Brain pericyte (primary cell): ENCODE measurements at places on chromosomes 6 and 20.

DNA sequence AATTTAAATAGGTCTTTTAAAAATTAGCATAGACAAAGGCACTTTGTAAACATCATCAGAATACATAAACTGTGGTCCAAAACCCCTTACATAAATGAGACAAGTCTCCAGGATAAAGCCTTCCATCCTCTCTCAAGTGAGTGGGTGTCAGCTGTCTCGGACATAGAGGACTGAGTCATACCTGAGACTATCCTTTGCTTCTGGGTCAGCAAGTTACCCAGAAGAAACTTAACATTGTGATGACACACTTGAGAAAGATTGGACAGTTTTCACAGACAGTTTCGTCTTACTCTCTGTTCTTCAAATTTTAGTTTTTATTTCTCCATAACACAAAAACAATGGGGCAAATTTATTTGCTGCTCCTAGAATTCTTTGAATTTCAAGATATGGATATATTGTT, 838.0 kb downstream of the DHX35 start:
- DNase-seq, result no peak

- no peak for DNase-seq
Measured at GRCh38 chr6:33984466-33985312, 161.2 kb downstream of the GRM4 start.

DNA sequence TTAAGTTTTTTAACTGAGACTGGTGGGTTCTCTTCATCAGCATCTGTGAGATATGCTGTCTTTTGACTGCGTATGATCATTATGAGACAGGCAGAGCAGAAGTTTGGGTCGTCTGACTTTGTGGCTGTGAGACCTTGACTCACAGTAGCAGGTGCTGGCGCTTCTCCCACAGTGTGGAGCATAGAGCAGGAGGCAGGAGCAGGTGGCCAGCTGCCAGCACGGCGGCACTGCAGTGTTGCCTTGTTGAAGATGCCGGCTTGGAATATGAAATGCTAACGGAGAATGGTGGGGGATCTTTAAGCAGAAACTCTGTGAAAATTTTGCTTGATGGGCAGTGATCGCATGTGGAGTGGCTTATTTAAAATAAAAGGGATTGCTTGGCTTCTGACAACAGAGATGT, 105.0 kb downstream of the TIAM2 start:
- no peak for DNase-seq

DNA sequence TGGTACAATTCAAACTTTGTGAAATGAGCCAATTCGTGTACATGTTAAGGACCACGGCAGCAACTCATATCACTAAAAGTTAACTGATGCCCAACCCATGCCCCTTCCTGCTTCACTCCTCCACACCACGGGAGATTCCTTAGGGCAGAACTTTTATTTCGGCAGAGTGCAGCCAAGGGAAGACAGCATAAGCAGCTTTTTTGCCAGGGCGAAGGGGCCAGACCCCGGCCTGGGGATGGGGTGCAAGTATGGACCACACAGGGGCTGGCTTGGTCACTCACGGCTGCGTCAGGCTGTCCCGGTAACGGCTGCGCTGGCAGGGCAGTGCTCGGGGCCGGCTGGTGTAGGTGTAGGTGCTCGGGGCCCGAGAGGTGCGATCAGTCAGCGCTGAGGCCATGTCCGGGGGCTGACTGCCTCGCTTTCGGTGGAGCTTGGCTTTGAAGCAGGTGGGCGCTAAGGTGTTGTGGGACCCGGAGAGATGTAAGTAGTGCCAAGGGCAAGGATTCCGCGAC, 792 bp downstream of the RSPH3 start:
- no peak for DNase-seq

DNA sequence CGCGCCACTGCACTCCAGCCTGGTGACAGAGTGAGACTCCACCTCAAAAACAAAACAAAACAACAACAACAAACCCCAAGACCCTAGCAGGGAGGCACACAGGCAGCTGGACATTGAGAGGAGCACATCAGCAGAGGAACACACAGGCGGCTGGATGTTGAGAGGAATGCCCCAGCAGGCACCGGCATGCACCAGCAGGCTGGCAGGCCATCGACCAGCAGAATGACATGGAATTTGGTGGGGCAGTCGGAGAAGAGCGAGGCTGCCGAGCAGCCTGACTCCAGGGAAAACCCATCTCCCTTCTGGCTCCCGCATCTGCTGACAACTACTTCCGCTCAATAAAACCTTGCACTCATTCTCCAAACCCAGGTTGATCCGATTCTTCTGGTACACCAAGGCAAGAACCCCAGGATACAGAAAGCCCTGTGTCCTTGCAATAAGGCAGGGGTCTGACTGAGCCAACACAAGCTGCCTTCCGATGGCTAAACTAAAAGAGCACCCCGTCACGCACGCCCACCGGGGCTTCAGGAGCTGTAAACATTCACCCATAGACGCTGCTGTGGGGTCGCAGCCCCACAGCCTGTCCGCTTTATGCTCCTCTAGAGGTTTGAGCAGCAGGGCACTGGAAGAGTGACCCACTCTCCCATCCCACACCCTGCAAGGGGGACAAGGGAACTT, 60.2 kb downstream of the SLC22A23 start:
- no peak for DNase-seq

DNA sequence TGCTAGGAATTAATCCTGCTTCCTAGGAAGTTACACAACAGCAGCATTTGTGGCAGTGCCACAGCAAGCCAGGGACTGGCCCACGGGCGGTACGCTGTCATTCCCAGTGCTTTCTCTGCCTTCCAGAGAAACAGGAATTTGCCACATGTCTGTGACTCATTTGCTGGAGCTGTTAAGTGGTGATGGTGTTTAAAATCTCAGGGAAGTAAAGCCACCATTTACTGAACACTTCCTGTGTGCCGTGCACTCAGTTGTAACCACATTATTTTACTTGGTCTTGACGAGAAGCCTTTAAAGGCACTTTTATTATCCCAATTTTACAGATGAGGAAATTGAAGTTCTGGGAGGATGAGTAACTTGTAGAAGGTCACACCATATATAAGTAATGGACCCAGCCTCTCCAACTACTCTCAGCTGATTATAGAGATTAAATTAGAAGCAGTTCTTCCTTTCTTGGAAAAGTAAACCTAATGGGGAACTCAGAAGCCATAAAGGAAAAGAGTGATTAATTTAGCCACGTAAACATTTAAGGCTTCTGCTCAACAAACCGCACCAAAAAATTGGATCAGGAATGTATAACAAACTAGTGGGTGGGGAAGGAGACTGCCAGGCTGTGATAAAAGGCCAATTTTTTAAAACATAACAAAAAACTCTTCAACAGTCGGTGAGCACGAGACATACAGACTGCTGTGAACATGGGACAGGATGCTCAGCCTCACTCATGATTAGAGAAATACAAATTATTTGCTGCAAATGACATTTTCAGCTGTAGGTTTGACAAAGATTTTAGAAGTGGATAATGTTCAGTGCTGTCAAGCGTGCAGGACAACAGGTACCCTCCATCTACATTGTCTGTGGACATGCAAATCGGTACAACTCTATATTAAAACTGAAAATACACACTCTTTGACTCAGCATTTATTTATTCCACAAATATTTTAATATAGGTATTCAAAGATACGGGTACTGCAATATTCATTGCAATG, 311.2 kb downstream of the NRN1 start:
- no peak for DNase-seq

DNA sequence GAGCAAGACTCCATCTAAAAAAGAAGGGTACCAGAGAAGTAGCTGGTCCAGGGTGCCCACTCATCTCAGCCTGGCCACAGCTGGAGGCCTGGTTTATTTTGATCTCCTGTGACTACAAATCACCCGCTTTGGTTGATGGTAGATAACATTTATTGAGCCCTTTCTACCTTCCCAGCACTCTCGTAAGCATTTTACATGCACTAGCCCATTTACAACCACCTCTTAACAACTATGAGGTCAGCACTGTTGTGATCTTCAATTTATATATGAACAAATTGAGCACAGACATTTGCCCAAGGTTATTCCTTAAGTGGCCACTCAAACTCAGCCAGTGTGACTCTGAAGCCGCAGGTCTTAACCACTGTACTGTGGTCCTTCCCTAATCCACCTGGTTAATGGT, 104.7 kb downstream of the EPM2A start:
- no peak for DNase-seq

- no peak for DNase-seq
Measured at GRCh38 chr6:148332088-148332487, 10.6 kb upstream of the SASH1 start.

DNA sequence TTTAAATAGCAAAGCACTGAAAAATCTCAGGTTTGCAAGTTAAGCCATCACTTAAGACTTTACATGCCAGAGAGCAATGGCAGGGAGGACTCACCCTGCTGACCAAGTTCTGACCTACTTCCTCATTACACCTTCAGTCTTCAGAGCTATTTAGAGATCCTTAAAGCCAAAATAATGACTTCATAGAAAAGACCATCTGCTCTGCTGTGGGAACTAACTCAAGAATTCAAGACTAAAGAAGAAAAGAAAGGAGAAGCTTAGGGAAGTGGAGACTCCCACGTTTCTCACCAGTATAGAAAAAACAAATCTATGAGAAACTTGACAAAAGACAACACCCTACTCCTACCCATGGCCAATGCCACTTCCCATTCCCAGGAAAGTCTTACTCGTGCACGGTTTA, 28.6 kb downstream of the XPO5 start:
- no peak for DNase-seq

DNA sequence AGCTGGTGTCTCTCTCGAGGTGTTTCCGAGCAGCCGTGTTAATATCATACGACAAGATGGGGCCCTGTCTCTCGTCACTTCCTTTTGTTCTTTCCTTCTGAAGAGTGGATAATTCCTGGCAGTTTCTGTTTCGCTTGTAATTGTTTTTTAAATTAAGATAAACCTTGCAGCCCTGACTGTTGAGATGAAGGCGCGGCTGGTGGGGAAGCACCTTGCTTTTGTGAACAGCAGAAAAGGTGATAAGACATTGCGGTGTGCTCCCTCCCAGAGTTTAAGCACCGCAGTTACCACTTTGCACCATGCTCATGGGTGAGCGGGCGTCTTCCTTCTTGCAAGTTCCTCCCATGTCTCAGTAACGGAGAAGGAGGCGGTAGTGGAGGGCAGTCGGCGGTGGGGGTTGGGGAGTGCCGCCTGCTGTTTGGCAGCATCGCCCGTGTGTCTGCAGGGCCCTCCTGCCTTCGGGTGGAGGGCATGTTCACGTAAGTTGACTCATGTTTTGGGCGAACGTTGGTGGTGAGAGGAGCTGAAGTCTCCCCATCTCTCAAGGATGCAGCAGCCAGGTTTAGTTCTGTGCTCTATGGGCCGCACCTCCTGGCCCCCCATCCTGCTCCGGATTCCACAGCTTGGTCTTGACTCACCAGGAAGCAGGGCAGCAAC, 345.9 kb downstream of the TAF4 start:
- no peak for DNase-seq

DNA sequence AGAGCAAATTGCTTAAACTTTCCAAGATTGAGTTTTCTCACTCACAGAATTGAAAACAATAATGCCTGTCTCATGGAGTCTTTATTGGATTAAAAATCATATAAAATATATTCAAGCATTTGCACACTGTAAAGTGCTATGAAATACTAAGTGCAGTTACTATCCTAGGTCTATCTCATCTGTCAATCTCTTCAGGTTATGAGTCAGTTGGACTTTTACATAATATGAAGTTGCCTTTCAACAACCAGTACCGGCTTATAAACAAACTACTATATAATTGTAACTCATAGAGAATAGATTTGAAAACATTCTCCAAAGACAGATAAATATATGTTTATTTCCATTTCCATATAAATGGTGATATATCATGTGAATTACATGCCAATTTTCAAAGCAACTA, 20.4 kb upstream of the GSTA4 start:
- no peak for DNase-seq

DNA sequence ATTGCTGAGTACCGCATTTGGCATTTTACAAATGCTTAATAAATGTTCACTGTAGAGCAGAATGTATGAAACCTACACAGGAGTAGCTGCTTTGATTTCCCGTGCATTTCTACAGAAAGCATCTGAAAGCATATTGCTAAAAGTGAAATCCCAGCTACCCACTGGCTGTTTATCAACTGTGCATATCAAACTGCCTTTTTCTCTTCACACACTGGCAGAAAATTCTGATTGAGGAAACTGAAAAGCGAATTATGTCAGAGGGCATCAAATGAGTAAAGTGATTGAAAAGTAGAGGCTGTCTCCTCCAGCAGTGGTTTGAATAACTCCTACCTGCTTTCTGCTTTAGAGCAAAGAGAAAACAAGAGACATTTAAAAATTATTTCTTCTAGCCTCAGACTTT, 28.0 kb downstream of the STX11 start:
- no peak for DNase-seq

- no peak for DNase-seq
Measured at GRCh38 chr20:32960849-32961731, 43.1 kb downstream of the SUN5 start.

- no peak for DNase-seq
Measured at GRCh38 chr6:110714143-110714542, 101.1 kb downstream of the CDK19 start.

DNA sequence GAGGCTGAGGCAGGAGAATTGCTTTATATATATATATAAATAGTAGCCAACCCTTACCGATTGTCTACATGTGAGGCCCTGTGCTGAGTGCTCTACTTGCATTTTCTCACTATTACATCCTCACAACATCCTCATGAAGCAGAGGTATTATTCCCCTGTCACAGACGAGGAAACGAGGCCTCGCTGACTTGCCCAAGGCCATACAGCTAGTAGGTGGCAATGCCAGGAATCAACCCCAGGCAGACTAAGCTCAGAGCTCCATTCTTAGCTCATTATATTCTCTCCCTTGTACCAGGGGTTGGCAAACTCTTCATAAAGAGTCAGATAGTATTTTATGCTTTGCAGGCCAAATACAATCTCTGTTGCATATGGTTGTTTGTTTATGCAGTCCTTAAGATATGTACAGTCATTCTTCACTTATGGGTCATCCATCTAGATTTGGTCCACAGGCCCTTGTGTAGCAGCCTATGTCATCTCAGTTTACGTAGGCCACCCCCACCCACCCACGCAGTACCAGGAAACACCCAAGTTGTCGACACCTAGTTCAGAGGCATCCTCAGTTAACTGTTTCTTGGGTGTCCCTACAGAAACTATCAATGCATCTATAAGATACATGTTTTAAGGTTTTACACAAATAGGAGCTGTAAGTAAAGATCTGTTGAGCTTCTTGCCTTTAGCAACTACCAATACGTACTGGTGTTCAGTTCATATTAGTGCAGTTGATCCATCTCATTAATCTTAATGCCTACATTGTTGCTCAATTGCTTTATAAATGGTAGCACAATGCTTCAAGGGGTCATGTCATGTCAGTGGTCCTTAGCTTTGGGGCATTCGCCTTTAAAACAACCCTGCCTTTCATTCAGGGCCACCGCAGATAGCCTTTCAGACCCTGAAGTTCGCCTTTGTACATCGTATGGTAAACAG, 3.0 kb downstream of the CASS4 start:
- DNase-seq, result no peak
